ENCODE measurements at places on chromosomes 7 and 10.
A peak's percentile ranks its signal among the peaks of the same experiment; 100 is the strongest.

DNA sequence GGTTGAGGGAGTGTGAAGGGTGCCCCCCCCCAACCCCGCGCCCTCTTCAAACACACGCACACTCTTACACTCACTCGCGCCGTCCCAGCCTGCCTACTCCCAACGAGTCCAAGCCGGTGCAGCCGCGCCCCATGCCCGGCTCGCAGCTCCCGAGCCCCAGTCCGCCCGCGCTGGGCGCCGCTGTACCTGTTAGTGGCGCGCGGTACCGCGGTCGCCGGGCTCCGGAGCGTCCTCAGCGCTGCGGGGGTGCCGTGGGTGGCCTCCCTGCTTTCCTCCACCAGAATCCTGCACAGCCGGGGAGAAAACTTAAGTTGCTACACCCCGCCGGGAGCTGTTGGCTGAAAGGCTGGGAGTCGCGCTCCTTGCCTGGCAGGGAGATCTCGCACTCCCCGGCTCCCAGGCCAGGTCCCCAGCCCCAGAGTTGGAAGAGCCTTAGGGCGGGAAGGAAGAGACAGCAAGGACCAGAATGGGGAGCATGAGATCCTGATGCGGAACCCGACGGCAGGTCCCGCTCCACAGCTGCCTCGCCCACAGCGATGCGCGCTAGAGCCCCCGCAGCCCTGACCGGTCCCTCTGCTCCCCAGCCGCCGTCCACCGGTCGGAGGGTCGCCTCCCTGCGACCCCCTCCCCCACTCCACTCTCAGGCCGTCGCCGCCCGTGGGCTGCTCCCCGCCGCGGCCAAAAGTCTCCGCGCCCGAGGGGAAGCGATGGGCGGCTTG lies 863 bp downstream of the ST8SIA6 start:
- no peak for DNase-seq

DNA sequence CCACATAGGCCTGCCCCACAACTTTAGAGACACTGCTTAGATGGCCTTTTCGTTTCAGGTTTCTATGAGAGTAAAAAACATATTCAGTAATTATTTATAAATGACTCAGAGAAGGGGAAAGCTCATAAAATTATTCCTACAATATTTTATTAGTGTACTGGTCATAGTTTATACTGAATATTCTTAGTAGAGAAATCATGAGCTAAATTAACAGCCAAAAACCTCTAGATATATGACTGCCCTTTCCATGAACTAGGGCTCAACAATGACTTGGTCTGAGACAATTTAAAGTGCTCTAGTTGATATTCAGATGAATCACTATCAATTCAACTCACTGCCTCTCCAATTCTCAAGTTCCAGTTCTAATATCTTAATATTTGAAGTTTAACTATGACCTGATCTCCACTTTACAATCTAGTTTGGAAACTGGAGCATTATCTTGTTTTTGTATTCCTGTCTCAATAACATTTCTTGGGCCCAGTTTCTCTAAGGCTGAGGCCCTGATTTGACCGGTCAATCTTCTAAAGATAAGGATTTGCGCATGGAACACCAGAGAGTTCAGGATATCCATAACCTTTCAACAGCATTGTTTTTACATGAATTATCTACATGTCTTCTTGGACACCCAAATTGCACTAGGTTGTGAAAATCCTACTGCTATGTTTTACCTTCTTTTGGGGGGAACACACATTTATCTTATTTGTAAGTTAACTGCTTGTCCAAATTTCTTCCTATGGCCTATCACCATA lies 141.6 kb downstream of the DGKB start:
- DNase-seq, result no peak

GRCh38 chr7:5491251-5492019 lies 67.8 kb upstream of the TNRC18 start:
- DNase-seq, result peak; percentile 40

- DNase-seq, result no peak
These were observed 1.9 kb downstream of the BNIP3 start for GRCh38 chr10:131979821-131980270.

GRCh38 chr10:120646738-120647456 lies 189.9 kb downstream of the PLPP4 start:
- DNase-seq, result no peak

- no peak for DNase-seq
These were observed 566.3 kb downstream of the GRM8 start for GRCh38 chr7:126686474-126686873.

GRCh38 chr10:3122486-3123205 lies 49.9 kb downstream of the PITRM1 start:
- DNase-seq, result no peak

GRCh38 chr10:106175760-106176377 lies 988.6 kb downstream of the SORCS1 start:
- no peak for DNase-seq

DNA sequence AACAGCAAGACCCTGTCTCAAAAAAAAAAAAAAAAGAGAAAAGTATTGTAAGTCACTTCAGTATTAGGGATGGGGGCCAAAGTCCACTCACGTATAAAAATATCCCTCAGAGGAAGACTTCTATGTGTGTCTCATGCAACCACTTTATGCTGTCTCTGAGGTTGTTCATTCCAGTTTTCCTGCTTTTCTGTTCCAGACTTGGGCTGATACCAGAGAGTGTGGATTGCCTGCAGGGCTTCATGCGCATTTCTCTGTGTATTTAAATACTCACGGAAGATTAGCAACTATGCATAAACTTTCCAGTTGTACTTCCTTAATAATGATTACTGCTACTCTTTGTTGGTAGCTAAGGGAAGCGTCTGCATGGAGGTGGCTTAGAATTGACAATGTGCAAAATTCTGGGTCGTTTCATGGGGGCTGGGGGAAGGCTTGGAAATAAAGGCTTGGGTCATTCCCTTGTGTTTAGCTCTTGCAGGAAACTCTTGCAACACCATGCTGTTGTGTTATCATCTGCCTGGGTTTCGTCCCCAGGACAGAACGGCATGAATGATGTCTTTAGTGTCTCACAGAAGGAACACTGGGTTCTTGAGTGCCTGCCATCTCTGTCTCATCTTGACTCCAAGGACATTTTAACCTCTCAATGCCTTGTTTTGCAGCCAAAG lies 54.1 kb downstream of the KIAA1217 start:
- no peak for DNase-seq

- no peak for DNase-seq
These were observed 55.9 kb downstream of the TRRAP start for GRCh38 chr7:98934267-98934666.

DNA sequence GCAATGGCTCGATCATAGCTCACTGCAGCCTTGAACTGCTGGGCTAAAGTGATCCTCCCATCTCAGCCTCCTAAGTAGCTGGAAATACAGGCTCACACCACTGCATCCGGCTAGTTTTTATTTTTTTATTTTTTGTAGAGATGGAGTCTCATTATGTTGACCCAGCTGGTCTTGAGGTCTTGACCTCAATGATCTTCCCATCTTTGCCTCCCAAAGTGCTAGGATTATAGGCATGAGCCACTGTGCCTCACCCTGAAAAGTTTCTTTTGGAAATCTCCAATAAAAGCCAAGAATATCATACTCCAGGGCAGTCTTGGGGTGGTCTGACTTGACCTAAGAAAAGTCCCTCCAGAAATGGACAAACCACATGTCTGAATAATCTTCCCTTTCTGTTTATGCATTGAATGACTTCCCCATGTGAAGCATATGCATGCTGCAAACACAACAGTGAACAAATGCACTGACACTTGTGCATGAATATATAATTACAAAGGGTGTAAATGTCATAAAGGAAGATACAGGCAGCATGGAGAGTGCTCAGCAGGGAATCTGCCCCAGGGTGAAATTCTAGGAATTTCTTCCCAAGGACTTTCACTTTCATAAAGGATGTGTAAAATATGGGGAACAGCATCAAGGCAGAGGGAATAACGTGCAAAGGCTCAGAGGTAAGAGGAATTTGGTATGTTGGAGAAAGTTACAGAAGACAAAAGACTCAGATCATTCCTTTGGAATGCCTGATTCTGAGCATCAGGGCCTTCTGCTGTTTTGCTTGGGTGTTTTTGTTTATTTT lies 142.4 kb upstream of the LYZL1 start:
- DNase-seq, result no peak

- DNase-seq, result no peak
These were observed 208.2 kb downstream of the MAD1L1 start for GRCh38 chr7:2024567-2024918.

GRCh38 chr7:42186151-42186550 lies 50.9 kb downstream of the GLI3 start:
- no peak for DNase-seq

- DNase-seq, result no peak
These were observed 10.6 kb upstream of the PRSS2 start for GRCh38 chr7:142760071-142760642.

- no peak for DNase-seq
These were observed 12.2 kb downstream of the CLRN3 start for GRCh38 chr10:127880557-127880956.

DNA sequence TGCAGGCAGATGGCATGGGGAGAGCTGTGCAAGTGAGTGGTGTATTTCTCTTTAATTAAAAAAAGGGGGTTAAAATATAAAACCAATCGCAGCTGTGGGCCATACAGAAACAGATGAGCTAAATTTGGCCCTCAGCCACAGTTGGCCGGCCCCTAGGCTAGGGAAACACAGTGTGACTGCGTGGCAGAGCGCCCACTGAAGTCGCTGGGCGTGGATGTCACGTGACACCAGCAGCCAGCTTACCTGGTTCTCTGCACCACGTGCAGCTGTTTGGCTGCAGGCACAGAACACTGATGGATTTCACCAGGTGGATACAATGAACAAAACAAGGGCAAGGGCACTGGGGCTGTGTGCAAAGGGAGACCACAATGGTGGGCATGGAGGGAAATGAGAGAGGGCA lies 119.3 kb upstream of the ZNF746 start:
- DNase-seq, result no peak

DNA sequence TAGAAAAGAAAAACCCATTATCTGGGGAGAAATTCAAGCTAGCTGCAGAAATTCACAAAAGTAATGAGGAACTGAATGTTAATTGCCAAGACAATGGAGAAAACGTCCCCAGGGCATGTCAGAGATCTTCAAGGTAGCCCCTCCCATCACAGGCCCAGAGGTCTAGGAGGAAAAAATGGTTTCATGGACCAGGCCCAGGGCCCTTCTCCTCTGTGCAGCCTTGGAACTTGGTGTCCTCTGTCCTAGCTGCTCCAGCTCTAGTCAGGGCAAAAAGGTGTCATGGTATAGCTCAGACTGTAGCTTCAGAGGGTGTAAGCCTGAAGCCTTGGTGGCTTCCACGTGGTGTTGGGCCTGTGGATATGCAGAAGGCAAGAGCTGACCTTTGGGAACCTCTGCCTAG lies 411.8 kb downstream of the ADRA2A start:
- DNase-seq, result no peak

GRCh38 chr7:26538689-26539088 lies 247.0 kb downstream of the SNX10 start:
- peak; percentile 7 for DNase-seq

GRCh38 chr10:57145548-57145947 lies 784.5 kb upstream of the ZWINT start:
- DNase-seq, result no peak

GRCh38 chr7:78280276-78280675 lies 481.7 kb downstream of the PHTF2 start:
- no peak for DNase-seq

GRCh38 chr7:25068502-25069213 lies 56.4 kb downstream of the CYCS start:
- no peak for DNase-seq

- DNase-seq, result no peak
These were observed 5.5 kb downstream of the CREB3L2 start for GRCh38 chr7:137996386-137996851.

DNA sequence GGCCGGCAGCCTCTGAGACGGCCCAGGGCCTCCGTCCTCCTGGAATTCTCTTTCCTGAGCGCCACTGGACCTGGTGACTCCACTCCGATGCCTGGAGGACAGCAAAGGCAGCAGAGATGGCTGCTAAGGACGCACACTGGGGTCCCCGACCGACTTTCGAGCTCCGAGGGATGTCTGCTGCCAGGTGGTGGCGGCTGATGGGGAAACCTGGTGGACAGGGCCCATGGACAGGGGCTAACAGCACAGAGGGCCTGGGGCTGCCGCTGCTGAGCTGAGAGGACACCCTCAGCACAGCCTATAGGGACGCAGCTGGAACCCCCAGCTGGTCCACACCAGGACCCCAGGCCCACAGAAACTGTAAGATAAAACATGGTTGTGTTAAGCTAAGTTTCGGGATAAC lies 366.3 kb downstream of the DNAJB6 start:
- no peak for DNase-seq
